ENCODE measurements at places on chromosomes 2 and 18.

- DNase-seq, result no peak
Measured at GRCh38 chr18:23279931-23280330, 144.6 kb downstream of the CABLES1 start.

DNA sequence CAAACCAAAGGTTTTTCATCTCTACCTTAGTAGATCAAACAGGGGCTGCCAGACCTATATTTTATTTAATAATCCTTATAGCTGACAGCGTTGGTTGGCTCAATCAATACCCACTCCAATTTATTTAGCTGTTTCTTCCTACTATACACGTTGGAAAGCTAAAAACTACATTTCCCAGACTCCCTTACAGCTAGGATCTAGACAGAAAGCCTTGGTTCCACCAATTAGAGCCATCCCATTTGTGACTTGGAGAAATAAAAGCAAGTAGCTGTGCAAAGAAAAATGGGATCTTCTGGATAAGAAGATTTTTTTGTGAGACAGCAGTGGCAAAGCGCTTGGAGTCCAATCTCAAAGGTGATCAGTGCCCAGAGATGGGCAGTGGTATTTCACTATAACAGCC lies 331.3 kb upstream of the MEIS1 start:
- DNase-seq, result no peak

DNA sequence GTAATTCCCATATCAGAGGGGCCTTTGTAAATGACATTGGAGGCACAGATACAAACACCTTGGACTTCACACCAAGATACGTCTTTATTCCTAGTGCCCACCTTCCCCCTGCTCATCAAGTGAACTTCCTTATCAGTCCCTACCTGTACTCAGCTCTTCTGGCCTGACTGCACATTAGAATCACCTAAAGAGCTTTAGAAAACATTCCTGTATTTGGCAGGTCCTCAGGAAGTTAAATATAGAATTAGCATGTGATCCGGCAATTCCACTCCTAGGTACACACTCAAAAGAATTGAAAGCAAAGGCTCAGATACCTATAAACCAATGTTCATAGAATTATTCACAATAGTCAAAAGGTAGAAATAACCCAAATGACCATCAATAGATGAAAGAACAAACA lies 46.6 kb downstream of the ALK start:
- DNase-seq, result no peak

DNA sequence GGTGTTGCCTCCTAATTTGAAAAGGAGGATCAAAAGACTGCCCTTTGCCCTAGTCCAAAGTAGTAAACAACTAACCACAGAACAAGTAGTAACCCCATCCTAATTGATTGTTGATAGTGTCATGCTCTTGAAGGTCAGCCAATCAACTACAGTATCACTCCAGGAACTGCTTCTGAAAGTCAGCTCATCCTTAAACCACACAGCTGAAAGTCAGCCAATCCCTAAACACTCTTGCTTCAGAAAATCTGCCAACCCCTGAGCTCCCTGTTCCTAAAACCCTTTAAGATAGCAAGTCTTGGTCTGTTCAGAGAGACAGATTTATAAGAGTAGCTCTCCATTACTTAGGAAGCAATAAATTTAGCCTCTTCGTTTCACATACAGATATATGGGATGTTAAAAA lies 51.6 kb upstream of the CPO start:
- no peak for DNase-seq

DNA sequence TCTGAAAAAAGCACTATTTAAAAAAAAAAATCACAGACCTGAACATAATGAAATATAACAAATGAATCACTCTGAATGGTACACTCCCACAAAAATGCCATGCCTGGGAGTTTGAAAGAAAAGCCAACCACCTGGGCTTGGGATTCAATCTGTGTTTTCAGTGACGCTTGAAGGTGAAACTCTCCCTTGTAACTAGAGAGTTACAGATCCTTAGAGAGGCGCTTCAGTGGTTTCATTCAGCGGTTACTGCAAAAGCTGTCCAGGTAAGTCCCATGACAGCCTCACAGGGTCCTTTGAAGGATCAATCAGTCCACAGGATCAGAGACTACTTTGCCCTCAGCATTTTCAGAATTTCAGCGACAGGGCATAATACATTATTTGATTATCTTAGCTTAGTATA lies 627.3 kb downstream of the IRS1 start:
- no peak for DNase-seq

GRCh38 chr18:39647627-39648534 lies 2082.3 kb upstream of the CELF4 start:
- DNase-seq, result no peak

- DNase-seq, result no peak
Measured at GRCh38 chr2:36572719-36573059, 25.3 kb downstream of the FEZ2 start.

GRCh38 chr2:208077276-208077675 lies 47.0 kb downstream of the CRYGD start:
- DNase-seq, result no peak

GRCh38 chr18:10488017-10488416 lies 33.6 kb downstream of the APCDD1 start:
- no peak for DNase-seq

Measured in type B pancreatic cell (in vitro differentiated cells).